ENCODE measurements at places on chromosomes 16 and 17.

GRCh38 chr17:73757420-73757819 lies 113.2 kb upstream of the SDK2 start:
- H3K27ac ChIP-seq: no peak overlapping the region
- H3K4me1 ChIP-seq: peaks cover 26% of the 10 kb centered on the region
- no peak for DNase-seq

DNA sequence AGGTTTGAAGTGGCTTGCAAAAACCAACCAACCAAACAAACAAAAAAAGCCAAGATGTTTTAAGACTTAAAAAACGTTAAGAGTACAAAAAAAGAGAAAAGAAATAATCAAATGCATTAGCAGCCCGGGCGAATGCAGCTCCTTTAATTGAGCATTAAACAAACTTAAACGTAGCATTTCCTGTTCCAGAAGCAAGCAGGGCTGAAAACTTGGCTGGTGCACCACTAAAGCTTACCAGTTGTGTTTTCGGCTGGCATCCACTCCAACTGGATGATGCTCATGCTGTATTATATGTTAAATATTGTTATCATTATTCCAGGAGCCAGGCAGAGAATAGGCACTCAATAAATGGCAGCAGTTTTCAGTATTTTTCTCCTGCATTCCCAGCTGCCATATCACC lies 45.1 kb downstream of the IRX6 start:
- no peak overlapping the region for H3K27ac ChIP-seq
- H3K4me3 ChIP-seq: no peak overlapping the region
- DNase-seq: no peak

DNA sequence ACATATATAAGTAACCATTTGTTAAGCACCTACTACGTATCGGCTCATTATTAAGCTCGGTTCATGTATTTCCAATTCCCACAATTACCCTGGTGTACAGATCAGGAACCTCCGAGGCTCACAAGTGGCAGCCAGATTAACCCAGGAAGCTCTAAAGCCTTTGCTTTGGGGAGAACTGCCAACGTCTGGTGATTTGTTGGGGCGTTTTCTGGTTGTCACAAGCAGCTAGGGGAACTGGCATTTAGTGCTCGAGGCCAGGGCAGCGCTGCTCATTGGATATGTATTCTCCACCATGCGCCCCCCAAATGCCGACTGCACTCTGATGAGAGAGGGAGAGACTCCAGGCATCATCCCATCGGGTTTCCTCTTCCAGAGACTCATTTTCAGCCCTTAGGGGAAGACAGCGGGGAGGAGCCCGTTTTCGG lies 541 bp downstream of the ZNF18 start:
- no peak for DNase-seq
- H3K4me3 ChIP-seq: peak overlapping the region; percentile 90
- peaks cover 22% of the 10 kb centered on the region for H3K4me1 ChIP-seq
- H3K27me3 ChIP-seq: peaks cover 4% of the 10 kb centered on the region
- peak overlapping the region; percentile 43 for H3K27ac ChIP-seq
- peaks cover 15% of the 10 kb centered on the region for H3K36me3 ChIP-seq

DNA sequence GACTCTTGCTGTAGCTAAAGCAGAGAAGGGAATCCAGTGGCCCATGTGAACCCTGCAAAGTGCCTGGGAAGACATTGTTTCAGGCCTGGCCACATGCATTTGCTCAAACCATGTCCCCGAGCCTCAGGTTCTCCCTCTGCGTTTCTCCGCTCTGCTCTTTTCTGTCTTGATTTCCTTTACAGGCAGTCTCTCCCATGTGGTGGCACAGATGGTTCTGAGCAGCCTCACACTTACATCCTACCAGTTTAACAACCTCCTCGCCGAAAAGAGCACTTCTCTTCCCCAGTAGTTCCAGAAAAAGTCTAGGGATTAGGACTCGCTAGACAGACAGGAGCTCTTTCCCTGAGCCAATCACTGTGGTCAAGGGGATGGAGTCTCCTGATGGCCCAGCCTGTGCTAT lies 28.3 kb upstream of the MYH10 start:
- DNase-seq: no peak
- H3K27ac ChIP-seq: no peak overlapping the region
- H3K4me1 ChIP-seq: peaks cover 26% of the 10 kb centered on the region
- H3K4me3 ChIP-seq: no peak overlapping the region

DNA sequence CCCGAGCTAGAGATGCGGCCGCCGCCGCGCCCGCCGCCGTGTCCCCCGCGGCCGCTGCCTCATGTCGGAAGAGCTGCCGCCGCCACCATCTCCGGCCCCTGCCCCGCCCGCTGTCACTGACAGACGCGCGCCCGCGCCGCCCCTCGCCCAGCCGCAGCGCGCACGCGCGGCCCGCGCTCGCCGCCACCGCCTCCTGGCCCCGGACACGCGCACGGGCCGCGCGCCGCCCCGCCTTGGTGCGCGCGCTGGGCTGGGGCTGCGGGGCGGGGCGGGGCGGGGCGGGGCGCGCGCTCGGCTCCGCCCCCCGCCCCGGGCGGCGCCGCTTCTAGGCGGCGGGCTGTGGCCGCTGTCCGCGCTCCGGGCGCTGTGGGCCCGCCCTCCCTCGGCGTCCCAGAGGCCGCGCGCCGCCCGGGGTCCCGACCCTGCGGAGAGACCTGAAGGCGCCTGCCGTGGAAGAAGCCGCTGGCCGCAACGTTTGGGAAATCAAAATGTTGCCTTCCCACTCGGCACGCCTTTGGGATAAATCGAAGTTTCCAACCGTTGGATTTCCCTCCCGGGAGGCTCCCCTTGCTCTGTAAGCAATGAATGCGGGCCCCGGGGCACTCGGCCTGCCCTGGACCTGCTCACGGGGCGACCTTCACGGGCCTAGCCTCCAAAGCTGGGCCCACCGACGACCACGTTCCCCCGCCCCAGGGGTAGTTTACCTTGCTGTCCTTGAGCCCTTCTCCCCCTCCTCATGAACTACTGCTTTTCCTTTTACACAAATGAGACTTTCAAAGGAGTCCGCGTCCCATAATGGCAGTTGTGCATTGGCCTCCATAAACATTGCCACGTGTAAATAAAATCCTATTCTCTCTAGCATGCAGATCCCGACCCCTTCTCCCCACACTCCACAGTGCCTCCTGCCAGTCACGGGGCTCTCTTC lies at the start of gene ADCY9:
TSS of gene ADCY9 (minus strand) at position 118 of the 925 bp plus-strand sequence. CDS start 1,000 bp downstream, outside the sequence.
- H3K27me3 ChIP-seq: peaks cover 52% of the 10 kb centered on the region
- peaks cover 40% of the 10 kb centered on the region for H3K4me1 ChIP-seq
- peak within 1 kb of the TSS; percentile 85 for H3K4me3 ChIP-seq
- H3K27ac ChIP-seq: no peak within 1 kb of the TSS

DNA sequence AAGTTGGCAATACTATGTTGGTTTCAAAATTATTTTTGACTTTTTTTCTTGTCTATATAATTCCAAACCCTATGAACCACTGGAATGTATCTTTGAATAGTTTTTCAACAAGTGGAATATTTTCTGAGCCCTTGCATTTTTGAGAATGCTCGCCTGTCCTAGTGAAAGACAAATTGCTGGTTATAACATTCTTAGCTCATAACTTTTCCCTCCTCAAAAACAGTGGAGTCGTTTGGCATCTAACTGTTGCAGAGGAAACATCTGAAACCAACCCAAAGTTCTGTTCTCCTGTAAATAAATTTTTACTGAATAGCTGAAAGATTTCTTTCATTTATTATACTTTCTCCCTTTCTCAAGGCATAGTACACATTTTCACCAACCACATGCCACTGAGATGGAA lies 11.3 kb upstream of the COX10 start:
- H3K27ac ChIP-seq: no peak overlapping the region
- H3K4me3 ChIP-seq: no peak overlapping the region
- no peak for DNase-seq
- no peaks in the 10 kb centered on the region for H3K27me3 ChIP-seq
- no peaks in the 10 kb centered on the region for H3K4me1 ChIP-seq

- no peak for DNase-seq
- H3K27ac ChIP-seq: no peak overlapping the region
- H3K4me1 ChIP-seq: no peaks in the 10 kb centered on the region
- peaks cover 51% of the 10 kb centered on the region for H3K36me3 ChIP-seq
These were observed 16.0 kb downstream of the OMG start for GRCh38 chr17:31281061-31281460.

GRCh38 chr17:6711681-6712057 lies 1.5 kb downstream of the SLC13A5 start:
- H3K27me3 ChIP-seq: peaks cover 88% of the 10 kb centered on the region
- H3K36me3 ChIP-seq: peaks cover 2% of the 10 kb centered on the region
- peak overlapping the region; percentile 35 for H3K4me3 ChIP-seq
- DNase-seq: no peak
- H3K27ac ChIP-seq: no peak overlapping the region
- peaks cover 27% of the 10 kb centered on the region for H3K4me1 ChIP-seq

GRCh38 chr16:3060339-3061127 lies 4.9 kb upstream of the IL32 start:
- H3K4me3 ChIP-seq: peak overlapping the region; percentile 72
- no peaks in the 10 kb centered on the region for H3K36me3 ChIP-seq
- H3K27me3 ChIP-seq: peaks cover 40% of the 10 kb centered on the region

Measured in nephron progenitor cell (in vitro differentiated cells).